ENCODE measurements at places on chromosomes 13 and 19. TPM values are rescaled to one million over a fixed set of nuclear protein-coding genes. Genes with fewer than 3 reads are reported as not detected.

SHD gene
- total RNA-seq, result not detected

TNPO2 gene
- total RNA-seq, result 34.3 TPM

MISP3 gene
- 1.2 TPM for total RNA-seq

CGB8 gene
- total RNA-seq, result not detected

THSD8 gene
- not detected for total RNA-seq

NLRP11 gene
- not detected for total RNA-seq

RELB gene
- 34.4 TPM for total RNA-seq

GDF15 gene
- 113 TPM for total RNA-seq

PLPPR3 gene
- total RNA-seq, result 1.7 TPM

Measured in epithelial cell of alveolus of lung (primary cell).